ENCODE measurements at places on chromosomes 4 and X.
A peak's percentile ranks its signal among the peaks of the same experiment; 100 is the strongest.

GRCh38 chrX:84175958-84176357 lies 12.0 kb downstream of the RPS6KA6 start:
- no peak for DNase-seq

DNA sequence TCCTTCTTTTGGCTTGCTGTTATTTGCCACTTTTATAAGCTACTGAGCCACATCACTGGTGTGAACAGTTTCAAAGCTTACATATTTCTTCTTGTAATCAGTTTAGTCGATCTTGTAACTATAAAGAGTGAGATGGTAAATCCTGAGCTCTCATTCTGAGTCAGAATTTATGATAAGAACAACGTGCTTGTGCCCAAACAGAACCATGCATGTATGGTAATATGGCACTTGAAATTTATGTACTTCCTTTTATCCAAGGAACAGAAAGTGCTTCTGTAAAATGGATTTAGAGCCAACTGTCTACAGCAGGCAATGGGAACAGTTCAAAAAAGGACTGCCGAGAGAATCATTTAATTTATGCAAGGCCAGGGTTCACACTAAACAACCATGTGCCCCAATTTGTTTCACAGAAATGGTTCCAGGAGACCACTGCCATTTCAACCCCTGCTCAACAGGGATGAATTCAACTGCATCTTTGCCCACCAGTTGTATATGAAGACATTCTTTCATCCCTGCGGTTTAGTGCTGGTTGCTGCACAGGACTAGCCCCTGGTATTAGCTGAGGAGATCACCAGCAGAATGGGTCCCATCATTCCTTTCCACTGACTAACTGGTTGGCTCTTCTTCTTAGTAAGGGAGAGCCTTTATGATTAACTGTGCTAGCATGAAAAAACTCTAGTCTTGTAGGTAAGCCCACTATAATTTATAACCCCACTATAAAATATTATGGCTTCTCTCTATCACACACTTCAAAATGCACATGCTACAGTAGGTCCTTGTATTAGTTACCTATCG lies 162.9 kb upstream of the PGRMC2 start:
- DNase-seq: no peak

DNA sequence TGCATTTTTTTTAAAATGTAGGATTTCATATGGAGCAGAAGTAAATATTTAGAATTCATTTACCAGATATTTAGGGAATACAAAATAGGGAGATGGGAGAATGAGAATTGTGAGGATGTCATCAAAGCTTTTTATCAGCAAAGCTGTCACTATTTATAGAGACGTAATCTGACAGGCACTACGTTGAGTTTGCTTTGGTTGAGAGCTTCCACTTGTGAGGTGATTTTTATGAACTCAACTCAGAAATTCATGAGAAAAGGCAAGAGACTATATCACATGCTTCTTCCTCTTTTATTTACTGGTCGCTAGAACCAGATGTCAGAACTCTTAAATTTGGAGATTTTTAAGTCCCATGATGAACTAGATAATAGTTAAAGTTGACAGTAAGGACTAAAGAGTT lies 211.2 kb downstream of the GBA3 start:
- DNase-seq: no peak

DNA sequence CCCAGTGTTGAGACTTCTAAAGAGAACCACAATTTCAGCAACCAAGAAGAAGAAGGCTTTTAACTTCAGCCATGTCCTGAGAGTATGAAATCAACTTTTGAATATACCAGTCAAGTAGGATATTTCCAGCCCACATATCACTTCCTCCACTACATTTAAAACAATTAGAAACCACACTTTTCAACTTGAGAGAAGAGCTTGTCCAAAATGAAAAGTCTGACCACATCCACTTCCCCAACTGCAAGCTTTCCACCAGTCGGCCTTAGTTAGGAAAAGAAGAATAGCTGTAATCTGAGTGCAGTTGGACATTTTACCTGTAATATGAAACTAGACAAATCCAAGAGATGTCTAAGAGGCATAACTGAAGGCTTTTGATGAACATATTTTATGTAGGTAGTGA lies 101.9 kb upstream of the SLC7A11 start:
- DNase-seq: no peak

DNA sequence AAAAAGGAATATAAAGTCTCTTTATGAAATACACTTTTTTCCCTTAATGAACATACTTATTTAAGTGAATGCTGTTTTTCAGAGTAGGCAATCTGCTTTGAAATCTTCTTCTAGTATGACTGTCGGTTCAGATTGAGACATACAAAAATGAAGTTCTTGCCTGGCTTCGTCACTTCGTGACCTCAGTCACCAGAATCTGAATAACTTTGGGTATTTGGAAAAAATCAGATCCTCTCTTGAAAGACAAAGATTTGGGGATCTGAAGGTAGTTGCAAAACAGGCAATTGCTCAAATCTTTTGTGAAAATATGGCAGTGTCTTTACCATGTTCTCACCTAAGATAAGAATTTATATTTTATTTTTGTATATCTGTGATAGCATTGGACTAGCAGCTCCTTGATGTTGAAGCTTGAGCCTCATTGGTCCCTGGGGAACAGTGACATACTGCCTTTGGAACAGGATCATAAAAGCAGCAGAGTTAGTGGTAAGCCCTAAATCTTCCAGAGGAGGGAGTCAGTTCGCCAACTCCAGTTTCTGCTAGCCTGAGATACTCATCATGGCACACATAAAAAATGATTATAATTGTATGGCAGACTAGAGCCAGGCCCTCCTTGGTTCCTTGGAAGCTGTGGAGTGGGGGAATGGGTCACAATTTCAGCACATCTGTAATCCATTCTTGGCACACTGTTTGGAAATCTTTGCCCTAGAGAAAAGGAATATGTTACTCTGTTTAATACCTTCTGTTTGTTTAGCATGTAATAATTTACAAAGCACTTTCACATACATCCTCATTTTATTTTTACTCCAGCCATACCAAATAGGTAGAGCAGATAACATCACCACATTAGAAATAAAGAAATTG lies 5.0 kb downstream of the ARFIP1 start:
- peak; percentile 42 for DNase-seq

GRCh38 chrX:152637649-152638442 lies at the start of gene GABRQ:
Gene GABRQ, plus strand, starts transcription at chrX:152637895. Its CDS starts 308 bp downstream, at chrX:152638203.
- DNase-seq: no peak

- no peak for DNase-seq
These were observed 54.1 kb upstream of the PDLIM5 start for GRCh38 chr4:94397635-94398034.

DNA sequence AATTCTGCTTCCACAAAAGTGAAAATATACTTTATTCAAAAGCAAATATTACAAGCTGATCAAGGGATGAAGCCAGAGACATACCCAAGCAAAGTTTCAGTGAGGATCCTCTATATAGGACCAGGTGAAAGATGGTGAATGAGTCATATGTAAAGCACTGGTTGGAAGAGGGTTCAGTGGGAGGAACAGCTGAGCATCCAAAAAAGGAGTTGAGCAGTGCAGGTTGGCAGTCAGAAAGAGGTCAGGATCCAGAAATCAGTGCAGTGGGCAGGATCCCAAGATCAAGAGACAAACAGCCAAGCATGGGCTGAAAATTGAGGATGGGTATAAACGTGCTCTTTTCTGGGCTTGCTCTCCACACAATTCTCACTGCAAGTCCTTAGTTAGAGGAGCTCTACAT lies 30.3 kb downstream of the OTC start:
- no peak for DNase-seq

DNA sequence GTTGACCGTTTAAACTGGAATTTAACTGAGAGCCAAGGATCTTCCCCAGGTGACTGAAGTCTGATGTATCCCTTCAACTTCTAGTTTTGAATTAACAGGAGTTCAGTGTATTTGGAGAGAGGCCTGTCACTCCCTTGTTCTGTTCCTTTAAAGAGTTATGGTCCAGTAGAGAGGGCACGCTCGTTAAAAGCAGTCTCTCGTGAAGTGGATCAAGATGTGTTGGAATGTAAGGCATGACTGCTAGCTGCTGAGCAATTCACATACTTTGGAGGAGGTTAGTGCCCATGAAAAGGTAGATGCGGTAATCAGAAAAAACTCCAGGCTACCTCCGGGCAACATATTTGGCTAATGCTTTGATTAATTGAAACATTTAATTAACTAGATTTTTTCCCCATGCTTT lies 65.7 kb downstream of the SHROOM2 start:
- DNase-seq: no peak

DNA sequence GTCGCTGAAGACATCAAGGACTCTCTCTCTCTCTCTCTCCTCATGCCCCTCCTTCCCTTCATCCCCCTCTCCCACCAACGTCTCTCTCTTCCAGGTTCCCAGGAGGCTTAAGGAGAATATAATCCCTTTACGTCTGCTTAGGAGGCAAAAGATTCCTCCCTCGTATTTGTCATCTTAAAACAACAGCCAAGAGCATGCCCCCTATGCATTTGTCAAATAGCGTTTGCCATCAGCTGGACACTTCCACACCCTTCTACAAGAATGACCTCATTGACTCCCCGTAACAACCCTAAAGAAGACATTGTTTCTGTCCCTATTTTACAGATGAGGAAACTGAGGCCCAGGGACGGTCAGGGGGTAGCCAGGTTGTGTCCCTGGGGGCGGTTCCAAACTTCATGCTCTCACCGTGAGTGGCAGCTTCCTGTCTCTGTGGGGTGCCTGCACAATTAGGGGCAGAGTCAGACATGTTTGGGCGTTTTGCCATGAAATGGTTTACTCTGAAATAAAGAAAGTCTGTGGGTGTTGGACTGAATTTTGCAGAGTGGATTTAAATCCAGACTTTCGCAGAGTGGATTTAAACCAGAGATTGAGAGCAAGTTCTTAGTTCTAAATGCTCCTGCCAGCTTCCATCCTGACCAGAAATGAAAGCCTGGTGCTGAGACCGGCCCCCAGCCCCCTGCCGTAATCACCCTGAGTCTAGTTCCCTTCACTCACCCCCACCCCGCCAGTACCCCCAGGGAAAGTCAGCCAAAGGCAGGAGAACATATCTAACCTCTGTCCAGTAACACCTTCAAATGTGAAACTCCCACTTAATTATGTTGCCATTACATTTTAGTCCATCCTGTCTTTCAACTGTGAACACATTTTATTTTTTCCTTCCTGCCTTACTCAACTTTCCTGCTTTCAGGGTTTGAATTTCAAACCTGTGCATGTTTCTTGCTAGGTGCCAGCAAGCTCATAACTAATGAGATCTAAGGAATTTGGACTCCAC lies 44.3 kb upstream of the TBL1X start:
- DNase-seq: no peak

GRCh38 chr4:151266497-151266896 lies 10.5 kb upstream of the PRSS48 start:
- DNase-seq: no peak

DNA sequence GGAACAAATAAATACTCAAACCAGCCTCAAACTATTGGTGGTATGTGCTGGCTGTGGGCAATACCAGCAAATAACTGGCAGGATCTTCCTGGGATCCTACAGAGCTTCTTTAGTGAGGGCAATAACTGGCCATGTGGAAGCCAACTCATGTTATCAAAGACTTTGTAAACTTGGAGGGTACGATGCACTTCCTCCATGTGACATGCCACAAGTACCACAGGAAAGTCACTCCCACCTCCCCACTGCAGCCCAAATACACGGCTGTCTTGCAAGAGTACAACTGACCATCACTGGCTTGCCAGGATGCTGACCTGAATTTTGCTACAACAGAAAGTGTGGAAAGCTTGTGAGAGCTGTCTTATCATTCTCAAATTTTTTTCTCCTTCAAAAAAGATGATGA lies 93.3 kb upstream of the MAML3 start:
- DNase-seq: no peak

- no peak for DNase-seq
These were observed 899.2 kb downstream of the FAT4 start for GRCh38 chr4:126213996-126214395.

DNA sequence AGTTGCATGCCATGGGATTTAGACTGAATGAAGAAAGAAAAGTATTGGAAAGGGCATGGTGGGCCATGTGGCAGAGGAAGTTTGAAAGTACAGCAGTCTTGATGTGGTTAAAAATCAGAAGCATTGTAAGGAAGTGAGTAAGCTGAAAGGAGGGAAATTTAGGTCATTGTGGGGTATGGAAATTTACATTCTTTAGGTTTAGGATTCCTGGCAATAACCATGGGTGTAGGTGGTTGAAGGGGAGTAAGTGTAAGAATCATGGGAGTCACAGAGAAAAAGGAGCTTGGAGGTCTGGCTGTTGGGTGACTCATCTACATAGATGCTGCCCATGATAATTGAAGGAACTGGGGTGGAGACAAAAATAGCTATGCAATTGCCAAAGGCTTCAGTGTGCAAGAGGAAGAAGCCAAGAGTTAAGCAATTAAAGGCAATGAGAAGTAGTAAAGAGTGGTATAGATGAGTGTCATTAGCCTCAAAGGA lies 243.8 kb upstream of the LDB2 start:
- peak; percentile 95 for DNase-seq

GRCh38 chr4:56856656-56857055 lies 35.2 kb upstream of the SPINK2 start:
- DNase-seq: no peak

- no peak for DNase-seq
These were observed 737.2 kb upstream of the SLIT2 start for GRCh38 chr4:19514276-19515070.

DNA sequence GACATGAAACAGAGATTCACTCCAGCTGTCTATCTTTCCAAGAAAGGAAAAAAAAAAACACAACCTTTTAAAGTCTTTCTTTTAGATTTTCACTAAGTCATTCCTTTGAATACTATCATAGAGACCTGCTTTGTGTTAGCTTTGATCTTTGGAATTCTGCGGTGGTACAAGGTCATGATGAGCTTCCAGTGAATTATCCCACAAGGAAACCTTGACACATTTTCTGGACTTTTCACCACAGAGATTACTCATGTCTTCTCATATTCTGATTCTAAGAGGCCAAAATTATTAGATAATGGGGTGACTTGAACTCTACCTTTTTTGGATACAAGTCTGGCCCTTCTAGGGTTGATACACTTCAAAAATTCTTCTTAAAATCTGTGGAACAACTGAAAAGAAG lies 201.6 kb downstream of the PACRGL start:
- no peak for DNase-seq

- no peak for DNase-seq
These were observed 14.8 kb downstream of the ZNF280C start for GRCh38 chrX:130253916-130254315.

DNA sequence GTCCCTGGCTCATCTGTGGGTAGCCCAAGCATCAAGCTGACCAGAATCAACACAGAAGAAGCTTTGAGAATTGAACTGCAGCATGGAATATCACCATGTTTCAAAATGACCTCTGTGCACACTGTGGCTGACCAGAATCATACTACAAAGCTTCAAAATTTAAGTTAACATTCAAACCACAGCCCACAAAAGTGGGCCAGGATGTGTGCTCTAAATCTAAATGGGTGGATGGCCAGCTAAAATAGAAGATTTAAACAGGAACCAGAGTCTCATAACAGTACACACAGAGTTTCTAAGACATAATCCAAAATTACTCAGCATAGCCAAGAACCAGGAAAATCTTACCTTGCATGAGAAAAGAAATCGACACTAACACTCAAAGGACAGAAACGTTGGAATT lies 46.1 kb downstream of the KLF3 start:
- DNase-seq: no peak

DNA sequence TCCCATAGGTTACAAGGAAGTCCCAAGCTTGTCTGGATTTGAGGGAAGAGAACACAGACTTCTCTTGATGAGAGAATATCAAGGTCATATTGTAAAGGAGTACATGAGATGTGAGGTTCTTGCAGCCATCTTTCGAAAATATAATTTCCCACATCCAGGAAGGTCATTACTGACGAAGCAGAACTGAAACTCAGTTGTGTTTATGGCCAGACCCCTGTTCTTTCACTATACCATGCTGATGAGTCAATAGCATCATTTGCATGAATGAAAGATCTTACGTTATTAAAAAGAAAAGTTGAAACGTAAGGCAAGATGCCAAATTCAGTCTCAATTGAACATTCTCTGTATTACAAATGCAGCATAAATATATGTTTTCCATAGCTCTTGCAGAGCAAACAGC lies 14.2 kb upstream of the CCDC149 start:
- DNase-seq: no peak
